WTC11 (cell line): ENCODE measurements at places on chromosomes 5 and 9. TPM values are rescaled to one million over a fixed set of nuclear protein-coding genes. Genes with fewer than 3 reads are reported as not detected.

DNA sequence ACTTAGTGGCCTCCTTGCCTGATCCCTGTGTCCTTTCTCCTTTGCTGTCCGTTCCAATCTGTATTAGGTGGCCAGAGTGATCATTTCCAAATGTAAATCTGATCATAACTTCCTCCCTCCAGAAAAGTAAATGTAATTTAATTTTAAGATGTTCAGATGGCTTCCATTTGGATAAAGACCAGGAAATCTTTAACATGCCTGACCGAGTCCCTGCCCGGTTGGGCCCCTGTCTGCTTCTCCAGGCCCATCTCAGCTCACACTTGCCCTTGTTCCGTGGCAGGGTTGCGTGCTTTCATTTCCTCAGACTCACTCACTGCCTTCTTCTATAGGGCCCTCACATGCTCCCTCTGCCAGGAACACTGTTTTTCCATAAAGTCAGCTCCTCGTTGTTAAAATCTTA is 7.6 kb downstream of the MAP3K1 start:
- peaks cover 64% of the 10 kb centered on the region for H3K4me1 ChIP-seq
- H3K27me3 ChIP-seq: no peaks in the 10 kb centered on the region
- H3K4me3 ChIP-seq: no peak overlapping the region

GRCh38 chr5:72075461-72075860 is 31.8 kb upstream of the MAP1B start:
- DNase-seq: no peak
- peaks cover 35% of the 10 kb centered on the region for H3K4me1 ChIP-seq
- no peak overlapping the region for H3K4me3 ChIP-seq

The ERAP2 gene
- total RNA-seq: 0.13 to 0.41 TPM (median 0.21 TPM) in 3 replicates

- H3K36me3 ChIP-seq: peaks cover 6% of the 10 kb centered on the region; the same call in 1 of the 2 replicates
- peak; percentile 12 for DNase-seq
- no peaks in the 10 kb centered on the region for H3K27me3 ChIP-seq
- H3K27ac ChIP-seq: no peak overlapping the region
- peaks cover 8% of the 10 kb centered on the region for H3K4me1 ChIP-seq
Measured at GRCh38 chr5:35852084-35852734, 4.5 kb upstream of the IL7R start.

The MGAT1 gene
- 78.4 to 93.6 TPM (median 86.3 TPM) in 3 replicates for total RNA-seq

DNA sequence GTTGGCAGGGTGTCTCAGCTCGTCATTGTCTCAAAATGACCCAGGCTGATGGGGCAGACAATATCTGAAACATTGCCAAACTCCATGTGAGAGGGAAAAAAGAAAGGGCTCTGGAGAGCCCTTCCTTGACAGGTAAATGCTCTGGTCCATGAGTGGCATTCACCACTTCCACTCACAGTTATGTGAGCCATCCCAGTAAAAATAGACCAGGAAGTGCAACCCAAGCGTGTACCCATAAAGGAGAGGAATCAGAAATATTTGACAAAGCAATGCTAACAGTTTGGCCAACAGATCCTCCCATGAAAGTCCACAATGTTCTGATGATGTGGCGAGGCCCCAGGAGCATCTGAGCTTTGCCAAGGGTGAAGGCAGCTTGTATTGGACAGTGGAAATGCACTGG is 49.4 kb downstream of the ASTN2 start:
- H3K36me3 ChIP-seq: no peaks in the 10 kb centered on the region
- no peaks in the 10 kb centered on the region for H3K27me3 ChIP-seq
- H3K4me1 ChIP-seq: peaks cover 20% of the 10 kb centered on the region
- no peak overlapping the region for H3K4me3 ChIP-seq
- DNase-seq: no peak
- H3K27ac ChIP-seq: no peak overlapping the region

- no peaks in the 10 kb centered on the region for H3K4me1 ChIP-seq
- no peak overlapping the region for H3K27ac ChIP-seq
- no peaks in the 10 kb centered on the region for H3K27me3 ChIP-seq
Measured at GRCh38 chr5:36125868-36126267, 25.8 kb downstream of the LMBRD2 start.
